ENCODE measurements at places on chromosomes 12 and 14. TPM values are rescaled to one million over a fixed set of nuclear protein-coding genes. Genes with fewer than 3 reads are reported as not detected.
A peak's percentile ranks its signal among the peaks of the same experiment; 100 is the strongest.

DNA sequence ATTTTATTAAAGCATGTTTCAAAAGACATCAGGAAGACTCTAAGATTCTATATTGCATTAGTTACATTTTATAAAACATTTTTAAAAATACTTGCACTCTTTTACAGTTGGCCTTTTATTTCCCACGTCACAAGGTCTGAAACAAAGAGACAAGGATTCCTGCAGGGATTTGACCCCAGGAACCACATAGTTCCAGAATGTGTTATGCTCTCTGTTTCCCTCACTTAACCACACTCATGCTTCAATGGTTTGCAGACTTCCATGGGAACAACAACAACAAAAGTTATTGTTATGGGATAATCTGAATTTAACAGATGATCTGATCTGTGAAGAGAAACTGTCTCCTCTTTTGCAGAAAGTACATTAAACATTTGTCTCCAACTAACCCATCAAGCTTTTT is 104.3 kb upstream of the PPFIA2 start:
- no peak for DNase-seq
- no peaks in the 10 kb centered on the region for H3K4me1 ChIP-seq
- no peaks in the 10 kb centered on the region for H3K36me3 ChIP-seq
- no peaks in the 10 kb centered on the region for H3K27me3 ChIP-seq

GRCh38 chr14:84351646-84352045 is 1178.3 kb upstream of the FLRT2 start:
- DNase-seq = no peak
- H3K4me3 ChIP-seq = no peak overlapping the region
- no peaks in the 10 kb centered on the region for H3K4me1 ChIP-seq
- H3K27me3 ChIP-seq = no peaks in the 10 kb centered on the region
- H3K36me3 ChIP-seq = no peaks in the 10 kb centered on the region

KRT72 gene
- polyA plus RNA-seq = 0.86 TPM

DNA sequence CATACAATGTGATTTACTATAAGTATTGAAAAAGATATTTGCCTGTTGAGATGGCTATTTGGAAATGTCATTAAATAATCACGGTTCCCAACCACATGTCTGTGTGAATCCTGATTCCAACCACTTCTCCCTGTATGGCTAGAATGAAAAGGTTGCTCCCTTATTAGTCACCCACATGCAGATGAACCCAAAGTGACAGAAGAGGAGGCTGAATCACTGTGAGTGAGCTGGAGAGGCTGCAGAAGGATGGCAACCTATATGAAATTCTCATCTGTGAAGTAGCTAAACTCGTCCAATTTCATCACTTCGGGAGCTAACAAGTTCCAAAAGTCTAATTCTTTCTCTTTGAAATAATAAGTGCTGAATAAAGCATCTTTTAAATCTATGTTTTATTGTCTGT is 300.5 kb downstream of the PRKD1 start:
- no peaks in the 10 kb centered on the region for H3K27me3 ChIP-seq
- H3K4me1 ChIP-seq = no peaks in the 10 kb centered on the region
- DNase-seq = no peak

LGR5 gene
- 0.02 TPM for polyA plus RNA-seq

CLIP1 gene
- 13.1 TPM for polyA plus RNA-seq

DNA sequence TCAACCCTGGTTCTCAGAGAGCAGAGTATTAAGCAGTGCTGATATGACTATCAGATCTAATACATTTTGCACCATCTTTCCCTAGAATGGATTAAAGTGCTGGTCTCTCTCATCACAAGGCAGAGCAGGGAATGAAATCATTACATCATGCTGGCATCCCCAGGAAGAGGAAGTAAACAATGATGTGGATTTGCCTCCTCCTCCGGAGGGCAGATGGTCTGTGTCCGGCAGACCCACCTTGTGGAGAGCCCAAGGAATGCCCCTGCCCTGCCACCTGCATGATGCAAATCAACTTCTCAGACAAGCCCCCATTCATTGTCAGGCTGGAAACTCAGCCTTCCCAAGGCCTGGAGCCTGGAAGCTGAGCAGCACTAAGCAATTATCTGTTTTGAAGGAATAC is 1149.1 kb downstream of the VRK1 start:
- H3K27me3 ChIP-seq = no peaks in the 10 kb centered on the region
- H3K27ac ChIP-seq = no peak overlapping the region
- H3K4me1 ChIP-seq = no peaks in the 10 kb centered on the region
- H3K4me3 ChIP-seq = no peak overlapping the region

GLIPR1L1 gene
- polyA plus RNA-seq = not detected

- no peak for DNase-seq
- no peak overlapping the region for H3K4me3 ChIP-seq
- no peaks in the 10 kb centered on the region for H3K4me1 ChIP-seq
- H3K27me3 ChIP-seq = no peaks in the 10 kb centered on the region
- H3K36me3 ChIP-seq = no peaks in the 10 kb centered on the region
- no peak overlapping the region for H3K27ac ChIP-seq
Measured at GRCh38 chr14:78851189-78851588, 681.0 kb downstream of the NRXN3 start.

DNA sequence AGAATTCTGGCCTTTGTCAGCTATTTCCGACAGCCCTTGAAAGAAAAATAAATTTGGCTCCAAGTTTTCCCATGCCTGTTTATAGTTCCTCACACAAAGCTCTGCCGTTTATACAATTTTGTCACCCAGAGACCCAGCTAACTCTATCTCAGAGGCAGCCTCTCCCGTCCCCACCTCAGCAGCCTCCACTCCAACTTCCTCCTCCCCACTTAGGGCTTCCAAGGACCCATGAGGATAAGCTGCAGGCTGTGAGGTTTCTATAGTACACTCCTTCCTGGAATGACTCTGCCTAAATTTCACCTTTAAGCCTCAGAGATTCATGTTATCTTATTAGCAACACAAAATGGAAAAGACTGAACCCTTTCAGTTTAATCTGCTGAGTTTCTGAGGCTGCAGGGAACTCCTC is 71.8 kb downstream of the TTC9 start:
- H3K36me3 ChIP-seq = no peaks in the 10 kb centered on the region
- no peak overlapping the region for H3K4me3 ChIP-seq
- H3K27me3 ChIP-seq = no peaks in the 10 kb centered on the region
- peaks cover 23% of the 10 kb centered on the region for H3K4me1 ChIP-seq
- no peak overlapping the region for H3K27ac ChIP-seq
- DNase-seq = no peak

- H3K4me3 ChIP-seq = no peak overlapping the region
- no peaks in the 10 kb centered on the region for H3K27me3 ChIP-seq
- H3K4me1 ChIP-seq = peaks cover 33% of the 10 kb centered on the region
Measured at GRCh38 chr12:107091381-107091780, 2.0 kb downstream of the CRY1 start.

BCL11B gene
- 0.74 TPM for polyA plus RNA-seq

IL26 gene
- not detected for polyA plus RNA-seq

- no peaks in the 10 kb centered on the region for H3K27me3 ChIP-seq
- no peaks in the 10 kb centered on the region for H3K4me1 ChIP-seq
- H3K27ac ChIP-seq = no peak overlapping the region
- H3K4me3 ChIP-seq = no peak overlapping the region
- H3K36me3 ChIP-seq = no peaks in the 10 kb centered on the region
Measured at GRCh38 chr12:119153477-119154434, 25.0 kb upstream of the HSPB8 start.

GRCh38 chr14:58166005-58166983 is 14.3 kb upstream of the ARMH4 start:
- no peaks in the 10 kb centered on the region for H3K27me3 ChIP-seq
- no peak overlapping the region for H3K27ac ChIP-seq
- peak; percentile 92 for DNase-seq
- H3K4me3 ChIP-seq = no peak overlapping the region

- H3K27ac ChIP-seq = no peak overlapping the region
- H3K4me3 ChIP-seq = no peak overlapping the region
- DNase-seq = no peak
- no peaks in the 10 kb centered on the region for H3K27me3 ChIP-seq
Measured at GRCh38 chr14:96772929-96773328, 24.3 kb upstream of the VRK1 start.

DNA sequence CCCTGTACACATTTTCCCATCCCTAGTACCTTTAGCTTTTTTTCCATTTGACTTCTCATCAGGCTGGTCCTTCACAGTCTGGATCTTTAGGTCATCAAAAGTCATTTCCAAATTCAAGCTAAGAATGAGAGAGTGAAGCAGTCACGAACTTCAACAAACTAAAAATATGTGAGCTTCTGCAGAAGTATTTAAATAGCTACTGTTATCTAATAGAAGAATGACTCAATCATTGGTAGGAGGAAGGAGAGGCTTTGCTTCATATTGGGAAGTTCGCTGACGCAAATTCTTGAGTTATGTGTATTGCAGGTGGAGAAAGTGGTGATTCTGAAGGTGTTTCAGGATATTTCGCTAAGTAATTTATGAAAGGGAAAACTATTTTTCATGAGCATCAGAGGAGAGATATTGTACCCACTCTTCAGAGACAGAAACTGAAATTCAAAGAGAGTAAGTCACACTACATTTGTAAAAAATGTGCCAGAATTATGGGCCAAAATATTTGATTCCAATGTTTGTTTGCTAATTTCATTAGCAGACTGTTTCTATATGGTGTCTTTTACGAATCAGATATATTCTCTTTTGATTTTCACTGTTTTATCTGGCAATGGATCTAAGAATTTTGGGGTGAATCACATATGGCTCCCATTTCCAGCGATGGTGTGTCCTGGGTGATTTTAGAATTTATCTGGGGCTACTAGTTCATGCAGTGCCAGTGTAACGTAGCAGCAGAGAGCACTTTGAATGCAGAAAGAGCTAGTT is at the start of gene OLR1:
Gene OLR1 (minus strand): TSS at position 160 of the 756 bp plus-strand sequence. CDS start 55 bp downstream, at position 105.
- H3K27me3 ChIP-seq = peaks cover 13% of the 10 kb centered on the region
- no peaks in the 10 kb centered on the region for H3K4me1 ChIP-seq
- DNase-seq = no peak
- H3K36me3 ChIP-seq = no peaks in the 10 kb centered on the region

- H3K4me3 ChIP-seq = no peak overlapping the region
- H3K27ac ChIP-seq = no peak overlapping the region
- peaks cover 23% of the 10 kb centered on the region for H3K27me3 ChIP-seq
Measured at GRCh38 chr12:128388461-128389000, 121.6 kb downstream of the TMEM132C start.

DNA sequence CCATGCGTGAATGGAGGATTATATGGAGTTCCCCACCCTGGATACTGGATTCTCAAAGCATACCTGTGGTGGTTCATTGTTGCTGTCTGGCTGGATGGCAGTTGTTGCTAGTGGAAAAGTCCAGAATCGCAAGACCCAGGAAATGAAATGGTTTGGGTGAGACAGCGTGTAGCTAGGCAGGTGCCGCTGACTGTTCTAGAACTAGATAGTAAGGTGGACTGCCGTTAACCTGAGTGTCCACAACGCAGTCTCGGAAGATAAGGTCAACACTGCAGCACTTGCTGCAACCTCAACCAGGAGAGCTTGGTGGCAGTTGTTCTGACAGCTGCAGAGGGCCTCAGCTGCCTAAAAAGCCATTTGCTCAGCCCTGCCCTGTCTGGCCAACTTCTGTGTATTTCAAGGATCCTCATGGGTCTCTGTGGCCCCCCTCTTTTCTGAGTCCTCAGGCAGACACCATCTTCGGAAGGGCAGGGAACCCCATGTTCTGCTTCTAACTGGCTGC is 15.5 kb upstream of the IRF2BPL start:
- no peaks in the 10 kb centered on the region for H3K27me3 ChIP-seq
- H3K36me3 ChIP-seq = no peaks in the 10 kb centered on the region
- peak overlapping the region; percentile 100 for H3K27ac ChIP-seq
- H3K4me1 ChIP-seq = peaks cover 84% of the 10 kb centered on the region
- no peak for DNase-seq

MMP17 gene
- polyA plus RNA-seq = 8.4 TPM

DNA sequence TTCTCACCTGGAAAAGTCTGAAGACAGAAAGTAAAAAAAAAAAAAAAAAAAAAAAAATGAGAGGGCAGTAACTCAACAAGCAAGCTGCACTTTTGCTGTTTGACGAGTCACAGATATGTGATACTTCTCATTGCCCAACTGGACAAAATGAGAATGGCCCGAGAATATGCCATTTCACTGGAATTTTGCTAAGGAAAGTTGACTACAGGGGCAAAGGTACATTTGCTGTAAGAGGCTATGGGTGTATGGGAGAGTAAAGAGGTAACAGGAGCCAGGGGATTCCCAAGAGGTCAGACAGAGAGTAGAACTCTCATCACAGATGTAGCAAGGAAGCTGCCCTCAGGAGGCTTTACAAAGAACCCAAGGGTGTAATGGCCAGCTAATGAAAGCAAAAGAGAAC is 22.9 kb downstream of the KIF21A start:
- no peaks in the 10 kb centered on the region for H3K36me3 ChIP-seq
- H3K27me3 ChIP-seq = no peaks in the 10 kb centered on the region
- no peak overlapping the region for H3K4me3 ChIP-seq
- DNase-seq = no peak
- H3K27ac ChIP-seq = no peak overlapping the region

- DNase-seq = no peak
- no peak overlapping the region for H3K4me3 ChIP-seq
- H3K4me1 ChIP-seq = no peaks in the 10 kb centered on the region
- no peak overlapping the region for H3K27ac ChIP-seq
- no peaks in the 10 kb centered on the region for H3K27me3 ChIP-seq
Measured at GRCh38 chr12:28096649-28097048, 93.6 kb upstream of the CCDC91 start.

A2ML1 gene
- 0.02 TPM for polyA plus RNA-seq

DNA sequence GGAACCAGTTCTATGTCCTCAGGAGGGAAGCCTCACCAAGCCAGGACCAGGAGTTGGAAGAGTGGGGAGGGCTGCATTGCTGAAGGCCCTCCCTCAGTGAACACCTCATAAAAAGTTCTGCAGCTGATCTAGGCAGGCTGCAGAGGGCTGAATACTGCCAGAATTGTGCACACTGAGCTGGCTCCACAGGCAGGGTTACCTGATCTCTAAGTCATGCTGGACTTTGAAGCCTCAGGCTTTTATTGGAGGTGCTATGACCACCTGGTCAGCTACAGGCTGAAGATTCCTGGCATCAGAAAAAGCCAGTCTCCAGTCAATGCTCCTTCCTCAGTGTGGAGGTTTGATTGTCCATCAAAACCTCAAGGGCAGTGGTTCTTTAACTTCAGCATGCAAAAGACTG is 39.7 kb downstream of the FOS start:
- H3K4me3 ChIP-seq = no peak overlapping the region
- H3K36me3 ChIP-seq = no peaks in the 10 kb centered on the region
- no peak overlapping the region for H3K27ac ChIP-seq
- no peaks in the 10 kb centered on the region for H3K27me3 ChIP-seq
- peaks cover 16% of the 10 kb centered on the region for H3K4me1 ChIP-seq

RARG gene
- 10.1 TPM for polyA plus RNA-seq
